ENCODE measurements at places on chromosomes 3 and 15. TPM values are rescaled to one million over a fixed set of nuclear protein-coding genes. Genes with fewer than 3 reads are reported as not detected.

GRCh38 chr15:81957698-81958097 is 88.1 kb downstream of the MEX3B start:
- DNase-seq: no peak

IL17RE gene
- total RNA-seq: 0.29 TPM

- DNase-seq: no peak
Measured at GRCh38 chr15:73617301-73617831, 15.8 kb downstream of the NPTN start.

QRICH1 gene
- total RNA-seq: 58.0 TPM

BCHE gene
- 68.8 TPM for total RNA-seq

DNA sequence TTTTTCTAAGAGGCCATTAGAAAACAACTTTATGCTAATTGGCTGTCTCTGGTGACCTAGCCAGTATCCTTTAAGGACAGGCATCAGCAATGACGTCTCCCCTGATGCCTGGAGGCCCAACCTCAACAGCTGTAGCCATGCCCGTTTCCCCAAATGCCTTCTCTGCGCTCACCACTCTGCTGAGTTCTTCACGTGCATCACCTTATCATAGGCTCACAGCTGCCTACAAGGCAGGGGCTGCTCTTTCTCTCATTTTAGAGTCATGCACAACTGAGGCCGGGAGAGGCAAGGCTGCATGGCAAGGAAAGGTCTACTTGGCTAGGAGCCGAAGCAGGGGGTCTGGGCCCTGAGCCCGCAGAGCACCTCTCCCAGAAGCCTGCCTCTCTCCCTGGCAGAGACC is 43.9 kb upstream of the SEC13 start:
- no peak for DNase-seq

MFN1 gene
- 68.1 TPM for total RNA-seq

GRCh38 chr3:191348098-191348497 is 17.8 kb upstream of the UTS2B start:
- DNase-seq: no peak

SPINT1 gene
- 0.32 TPM for total RNA-seq

DNA sequence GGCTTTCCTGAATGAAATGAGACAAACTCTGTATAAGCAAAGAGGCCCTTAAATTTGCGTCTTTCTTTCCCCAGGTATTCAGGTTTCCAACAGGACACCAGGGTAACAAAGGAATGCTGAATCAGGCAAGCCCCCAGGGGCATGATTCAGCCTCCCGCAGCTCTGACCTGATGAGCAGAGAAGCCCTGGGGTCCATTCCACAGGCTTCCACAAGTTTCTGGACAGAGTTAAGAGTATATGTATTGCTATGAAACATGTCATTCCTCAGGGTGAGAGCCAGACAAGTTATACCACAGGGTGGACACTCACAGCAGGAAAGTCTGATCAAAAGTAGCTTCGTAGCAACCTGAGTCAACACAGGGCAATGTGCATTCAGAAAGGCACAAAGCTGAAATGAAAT is 68.1 kb upstream of the CTNNB1 start:
- DNase-seq: no peak

GRCh38 chr3:47273564-47273963 is 9.0 kb downstream of the KIF9 start:
- DNase-seq: no peak

ADGRG7 gene
- total RNA-seq: not detected

DNA sequence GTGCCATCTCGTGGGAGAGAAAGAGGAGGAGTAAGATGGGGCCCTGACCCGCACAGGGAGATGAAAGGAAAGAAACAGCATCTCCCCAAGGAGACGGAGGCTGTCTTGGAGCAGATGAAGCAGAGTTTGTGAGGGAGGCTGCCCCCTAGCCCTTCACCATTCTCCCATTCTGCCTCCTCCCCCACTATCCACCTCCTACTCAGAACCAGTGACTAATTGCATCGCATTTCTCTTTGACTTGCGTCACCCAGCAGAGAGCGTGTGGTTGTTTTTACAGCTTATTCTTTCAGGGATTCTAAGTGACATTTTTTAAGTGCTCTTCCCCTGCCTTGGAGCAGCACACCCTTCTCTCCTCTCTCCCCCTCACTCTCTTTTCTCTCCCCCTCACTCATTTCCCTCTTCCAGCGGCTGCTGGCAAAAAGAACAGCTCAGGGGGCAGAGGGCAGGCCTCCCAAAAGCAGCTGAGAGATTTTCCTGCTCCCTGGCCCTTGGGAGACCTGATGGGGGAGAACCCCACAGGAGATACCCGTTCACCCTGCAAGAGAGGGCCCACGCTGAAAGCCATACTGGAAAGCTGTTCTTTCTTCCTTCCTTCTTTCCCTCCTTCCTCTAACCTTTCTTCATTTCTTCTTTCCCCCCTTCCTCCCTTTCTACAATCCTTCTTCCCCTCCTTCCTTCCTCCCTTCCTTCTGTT is 91.8 kb downstream of the MRPL46 start:
- DNase-seq: no peak

DNA sequence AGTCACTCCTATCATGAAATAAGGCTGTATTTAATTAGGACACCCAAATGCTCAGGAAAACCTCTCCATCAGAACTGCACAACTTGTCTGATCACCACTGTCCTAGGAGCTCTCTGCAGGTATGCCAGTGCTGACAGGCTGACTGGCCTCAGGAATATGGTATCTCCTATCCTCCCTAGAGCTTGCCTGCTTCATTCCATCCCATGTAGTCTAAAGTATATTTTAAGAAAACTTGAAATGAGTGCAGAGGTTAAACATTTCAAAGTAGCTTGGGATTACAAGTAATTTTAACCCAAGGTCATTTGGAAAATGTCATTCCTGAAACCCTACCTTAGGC is 23.7 kb downstream of the FILIP1L start:
- no peak for DNase-seq

NPTN gene
- 83.3 TPM for total RNA-seq

- DNase-seq: peak; percentile 98
Measured at GRCh38 chr15:77180757-77181156, 109.8 kb upstream of the TSPAN3 start.

ECE2 gene
- total RNA-seq: not detected

ZXDC gene
- total RNA-seq: 20.9 TPM

- DNase-seq: no peak
Measured at GRCh38 chr3:69241769-69242168, 119.4 kb upstream of the LMOD3 start.

DNA sequence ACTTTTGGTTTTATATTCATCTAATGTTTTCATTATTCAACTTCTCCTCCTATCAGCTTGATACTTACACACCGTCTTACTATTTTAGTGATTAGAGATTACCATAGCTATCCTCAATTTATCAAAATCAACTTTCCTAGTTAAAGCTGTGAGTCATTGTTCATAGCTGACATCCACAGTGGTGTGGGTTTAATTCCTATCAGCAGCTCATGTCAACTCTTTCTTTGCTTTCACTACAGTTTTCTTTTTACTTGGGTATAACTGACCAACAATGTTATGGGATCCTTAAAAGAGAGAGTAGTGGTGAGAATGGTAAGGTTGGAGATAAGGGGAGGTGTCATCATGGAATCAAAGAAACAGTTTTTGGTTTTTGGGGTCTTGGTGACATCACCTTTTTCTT is 112.7 kb downstream of the NFKBIZ start:
- DNase-seq: no peak

- no peak for DNase-seq
Measured at GRCh38 chr3:175311946-175312345, 452.8 kb downstream of the NAALADL2 start.

DNA sequence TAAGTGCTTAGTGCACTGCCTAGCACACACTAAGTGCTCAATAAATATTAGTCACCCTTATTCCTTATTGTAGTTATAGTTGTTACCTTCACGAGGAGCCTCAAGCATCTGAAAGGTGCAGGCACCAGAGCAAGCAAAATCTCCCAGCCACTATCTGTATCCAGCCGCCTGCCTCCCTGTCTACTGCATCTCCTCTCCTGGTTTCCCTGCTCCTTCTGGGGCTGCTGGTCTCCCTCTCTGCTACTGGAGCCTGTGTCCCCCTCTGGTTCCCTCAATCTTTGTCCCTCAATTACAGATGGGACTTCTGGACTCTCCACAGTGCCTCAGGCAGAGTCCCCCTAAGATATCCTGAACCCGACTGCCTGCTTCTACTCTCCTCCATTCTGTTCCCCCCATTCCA is 18.8 kb downstream of the MYL3 start:
- DNase-seq: no peak

GRCh38 chr3:126114443-126115386 is 30.8 kb upstream of the SLC41A3 start:
- DNase-seq: no peak
